ENCODE measurements at places on chromosomes 3 and 15.

GRCh38 chr3:37135561-37135960 is 38.8 kb downstream of the LRRFIP2 start:
- no peak for DNase-seq

DNA sequence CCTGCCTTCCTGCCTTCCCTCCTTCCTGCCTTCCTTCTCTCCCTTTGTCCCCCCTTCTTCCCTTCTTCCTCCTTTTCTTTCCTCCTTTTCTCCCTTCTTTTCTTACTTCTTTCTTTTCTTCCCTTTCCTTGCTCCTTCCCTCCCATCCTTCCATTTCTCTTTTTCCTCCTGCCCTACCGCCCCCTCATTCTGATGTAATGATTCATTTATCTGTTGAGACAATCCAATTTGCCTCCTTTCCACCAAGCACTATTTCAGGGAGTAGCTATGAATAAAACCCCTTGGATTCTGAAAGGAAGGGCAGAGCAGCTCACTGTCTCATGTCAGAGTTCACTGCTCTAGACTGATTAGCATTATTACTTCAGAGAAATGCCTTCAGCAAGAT is 462.6 kb downstream of the PDCD6IP start:
- DNase-seq: no peak

GRCh38 chr3:188179006-188179966 is 25.3 kb downstream of the LPP start:
- no peak for DNase-seq

- DNase-seq: no peak
Measured at GRCh38 chr3:81395739-81396513, 365.5 kb downstream of the GBE1 start.

DNA sequence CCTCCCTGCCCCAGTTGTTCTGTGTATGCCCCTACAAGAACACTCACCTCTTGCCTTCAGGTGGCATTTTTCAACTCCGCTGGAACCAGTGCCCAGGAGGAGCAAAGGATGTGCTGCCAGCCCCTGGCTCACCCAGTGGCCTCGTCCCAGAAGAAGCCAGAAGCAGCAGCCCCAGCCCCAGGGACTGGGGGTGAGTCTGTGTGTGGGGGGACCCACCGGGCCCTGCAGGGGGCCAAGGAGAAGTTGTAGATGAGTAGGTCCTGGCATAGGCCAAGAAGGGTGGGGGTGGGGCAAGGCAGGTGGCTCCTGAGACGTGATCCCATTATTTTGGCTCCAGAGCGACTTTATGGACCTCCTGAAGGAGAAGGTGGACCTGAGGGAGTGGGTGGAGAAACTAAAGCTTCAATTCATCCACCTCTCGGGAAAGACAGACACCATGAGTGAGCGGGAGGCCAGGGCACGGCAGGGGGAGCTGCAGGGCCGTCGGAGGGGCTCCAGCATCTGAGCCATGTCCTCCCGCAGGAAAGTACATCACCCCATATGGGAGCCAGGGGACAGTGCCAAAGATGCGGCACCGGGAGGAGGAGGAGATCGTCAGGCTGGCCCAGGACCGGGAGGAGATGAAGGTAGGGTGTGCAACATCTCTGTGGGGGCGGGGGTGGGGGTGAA is 29.3 kb downstream of the NGRN start:
- DNase-seq: no peak

DNA sequence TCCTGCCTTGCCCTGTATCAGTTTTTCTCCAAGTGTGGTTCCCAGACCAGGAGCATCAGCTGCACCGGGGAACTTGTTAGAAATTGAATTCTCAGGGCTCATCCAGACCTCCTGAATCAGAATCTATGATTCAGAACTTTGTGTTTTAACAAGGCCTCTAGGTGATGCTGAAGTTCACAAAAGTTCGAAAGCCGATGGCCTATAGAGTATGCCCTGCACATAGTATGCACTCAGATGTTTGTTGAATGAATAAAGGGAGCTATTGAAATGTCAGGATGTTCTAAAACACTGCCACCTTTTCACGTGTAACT is 664 bp upstream of the LARP6 start:
- DNase-seq: no peak

GRCh38 chr3:55165704-55166405 is 238.0 kb upstream of the LRTM1 start:
- no peak for DNase-seq

DNA sequence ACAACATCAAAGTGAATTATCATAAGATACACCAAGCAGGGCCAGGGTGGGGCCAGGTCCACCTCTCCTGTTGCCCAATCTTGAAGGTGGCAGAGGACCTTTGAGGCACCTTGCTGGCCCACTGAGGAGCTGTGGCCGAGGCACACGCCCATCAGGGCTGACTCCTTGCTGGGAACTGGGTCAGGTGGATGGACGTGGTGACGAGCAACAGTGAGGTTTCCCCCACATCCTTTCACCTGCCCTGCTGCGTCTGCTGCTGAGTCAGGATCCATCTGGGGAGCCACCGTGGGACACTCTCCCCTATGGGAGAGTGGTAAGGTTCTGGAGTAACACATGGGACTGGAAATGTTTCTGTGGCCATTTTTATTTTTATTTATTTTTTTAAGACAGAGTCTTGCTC is 17.3 kb upstream of the FURIN start:
- no peak for DNase-seq

DNA sequence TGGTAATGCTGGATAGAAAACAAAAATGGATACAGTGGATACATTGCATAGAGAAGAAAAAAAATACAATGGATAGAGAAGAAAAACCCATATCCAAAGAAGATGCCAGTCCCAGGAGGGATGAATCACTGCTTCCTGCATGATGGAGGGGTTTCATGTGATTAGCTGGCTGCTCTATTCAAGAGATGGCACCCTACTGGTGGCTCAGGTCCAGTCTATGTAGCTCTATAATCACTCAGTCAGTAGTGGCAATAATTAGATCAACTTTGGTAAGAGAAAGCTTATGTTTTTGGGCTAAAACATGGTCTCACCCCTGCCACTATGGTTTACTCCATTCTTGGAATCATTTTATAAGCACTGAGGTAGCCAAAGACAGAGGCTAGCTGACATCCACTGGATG is 33.7 kb upstream of the NOX5 start:
- no peak for DNase-seq

DNA sequence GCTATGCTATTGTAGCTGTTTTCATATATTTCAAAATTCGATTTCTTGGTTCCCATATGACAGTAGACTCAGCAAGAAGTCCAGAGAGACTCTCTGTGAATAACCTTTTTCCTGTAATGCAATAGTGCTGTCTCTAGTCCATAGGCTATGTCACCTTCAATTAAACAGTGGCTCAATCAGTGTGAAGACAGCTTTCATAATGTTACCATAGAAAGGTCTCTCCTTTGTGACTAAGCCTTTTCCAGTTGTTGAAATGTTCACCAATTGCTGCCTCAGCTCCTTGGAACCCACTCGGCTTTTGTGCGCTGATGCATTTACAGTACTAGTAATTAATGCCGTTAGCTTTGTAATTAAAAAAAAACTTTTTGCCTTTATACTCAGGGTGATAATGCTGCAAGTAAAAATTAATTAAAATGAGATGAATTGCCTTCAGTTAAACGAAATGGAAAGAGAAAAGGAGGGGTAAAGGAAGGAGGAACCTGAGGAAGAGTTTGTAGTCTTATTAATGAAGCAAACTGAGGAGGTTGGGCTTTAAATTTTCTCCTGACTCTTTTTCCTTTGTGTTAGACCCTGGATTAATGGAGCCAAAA is 214.8 kb downstream of the LSAMP start:
- no peak for DNase-seq

GRCh38 chr3:45064512-45065372 is 38.6 kb downstream of the CLEC3B start:
- DNase-seq: no peak

DNA sequence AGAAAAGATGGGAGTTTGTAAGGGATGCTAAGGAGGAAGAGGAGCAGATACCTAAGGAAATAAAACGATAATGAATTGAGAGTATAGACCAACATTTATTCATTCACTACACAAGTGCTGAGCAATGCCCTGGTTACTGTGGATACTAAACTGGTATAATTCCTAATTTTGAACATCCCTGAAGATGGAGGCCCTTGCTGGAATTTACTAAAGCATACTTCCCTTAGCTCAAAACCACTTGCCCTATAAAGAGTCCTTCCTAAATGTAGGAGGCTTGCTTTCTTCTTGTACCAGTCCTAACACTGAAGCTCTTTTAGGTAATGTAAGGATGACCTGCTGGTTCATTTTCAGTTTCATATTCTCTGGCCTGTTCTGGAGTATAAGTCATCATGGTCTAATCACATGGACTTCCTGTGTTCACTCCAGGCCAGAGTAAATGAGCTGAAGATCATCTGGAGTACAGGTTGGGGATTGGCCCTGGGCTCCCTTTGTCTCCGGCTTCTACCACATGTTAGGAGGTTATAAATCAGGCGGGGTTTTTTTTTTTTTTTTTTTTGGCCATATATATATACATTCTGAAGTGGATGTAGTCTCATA is 40.1 kb upstream of the MTMR10 start:
- no peak for DNase-seq

- DNase-seq: no peak
Measured at GRCh38 chr3:54988838-54989630, 61.2 kb upstream of the LRTM1 start.

- no peak for DNase-seq
Measured at GRCh38 chr3:157429708-157430107, 6.9 kb upstream of the PTX3 start.

DNA sequence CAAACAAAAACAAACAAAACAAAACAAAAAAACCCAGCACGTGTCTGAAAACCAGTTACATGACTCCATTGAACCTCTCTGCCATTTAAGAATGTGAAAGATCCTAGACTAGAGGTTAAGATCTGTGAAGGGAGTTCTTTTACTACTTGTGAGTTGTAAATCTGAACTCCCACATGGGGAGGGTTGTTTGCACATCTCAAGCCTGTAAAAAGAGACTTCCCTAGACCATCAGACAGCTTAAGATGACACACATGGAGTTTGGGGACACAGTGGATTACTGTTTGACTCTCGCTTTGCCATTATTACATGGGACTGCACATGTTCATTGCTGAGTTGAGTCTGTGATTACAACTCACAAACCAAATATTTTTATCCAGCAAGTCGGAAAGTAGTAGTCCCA is 171.5 kb downstream of the SLC9A9 start:
- DNase-seq: no peak

GRCh38 chr3:97983933-97984491 is 11.8 kb upstream of the RIOX2 start:
- no peak for DNase-seq

- no peak for DNase-seq
Measured at GRCh38 chr15:81303244-81304225, 20.4 kb downstream of the STARD5 start.

GRCh38 chr15:75887178-75887577 is 16.5 kb upstream of the FBXO22 start:
- DNase-seq: no peak

DNA sequence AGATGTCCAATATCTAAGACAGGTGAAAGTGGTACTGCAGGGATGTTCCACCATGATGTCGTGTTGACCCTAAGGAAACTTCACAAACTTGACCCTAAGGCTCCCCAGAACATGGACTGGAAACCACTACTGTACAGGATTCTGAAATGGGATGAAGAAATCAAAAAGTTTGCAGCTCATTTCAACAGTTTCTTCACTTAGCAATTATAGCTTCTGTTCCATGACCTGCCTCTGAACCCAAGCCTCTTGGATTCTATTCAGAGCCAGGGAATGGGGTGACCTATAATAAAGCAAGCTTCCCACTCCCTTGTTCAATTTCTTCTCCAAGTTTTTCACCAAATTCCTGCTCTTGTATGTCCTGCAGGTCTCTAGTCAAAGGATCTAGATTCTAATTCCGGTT is 40.7 kb downstream of the DUT start:
- no peak for DNase-seq

DNA sequence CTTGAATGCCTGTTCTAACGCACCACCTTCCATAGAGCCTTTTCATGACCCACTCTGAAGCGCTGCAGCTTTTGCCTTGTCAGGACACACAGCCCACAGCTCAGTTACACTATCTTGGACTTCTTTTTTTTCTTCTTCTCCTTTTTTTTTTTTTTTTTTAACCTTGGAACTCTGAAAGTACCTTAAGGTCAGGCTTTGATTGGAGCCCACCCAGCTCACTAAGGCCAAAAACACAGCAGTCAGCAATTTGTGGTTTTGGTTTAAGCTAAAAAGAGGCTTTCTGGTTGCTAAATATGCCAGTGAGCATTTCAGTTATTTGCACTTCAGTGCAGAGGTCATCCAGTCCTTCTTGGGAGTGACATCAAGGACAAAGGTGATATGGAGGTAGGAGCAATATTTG is 1.7 kb downstream of the SLC25A20 start:
- no peak for DNase-seq

Measured in NCI-H2081 treated with DMSO at 0.1 percent for 48 hours (cell line).